ENCODE measurements at places on chromosomes 16 and 17.
A peak's percentile ranks its signal among the peaks of the same experiment; 100 is the strongest.

DNA sequence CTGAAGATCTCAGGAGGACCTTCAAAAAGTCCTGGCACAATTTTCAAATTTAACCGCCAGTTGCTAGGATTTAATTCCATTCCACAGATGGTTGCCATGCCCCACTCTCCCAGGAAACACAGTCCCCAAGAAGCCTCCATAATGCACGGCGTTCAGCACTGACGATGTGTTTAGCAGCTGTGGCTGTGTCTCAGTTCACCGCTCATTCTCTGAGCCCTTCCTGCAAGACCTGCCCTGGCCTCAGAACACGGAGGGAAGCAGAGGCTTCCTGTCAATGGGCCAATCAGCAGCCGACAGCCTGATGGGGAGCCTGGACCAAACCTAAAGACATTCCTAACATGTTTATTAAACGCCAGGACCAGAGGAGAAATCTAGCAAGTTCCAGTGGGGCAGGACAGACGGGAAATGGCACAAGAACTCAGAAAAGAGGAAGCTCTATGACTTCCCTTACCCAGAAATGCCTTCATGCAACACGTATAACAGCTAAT lies 4.9 kb downstream of the MYLK3 start:
- DNase-seq = no peak

- no peak for DNase-seq
These were observed 17.1 kb upstream of the PRKAR1A start for GRCh38 chr17:68495081-68495480.

DNA sequence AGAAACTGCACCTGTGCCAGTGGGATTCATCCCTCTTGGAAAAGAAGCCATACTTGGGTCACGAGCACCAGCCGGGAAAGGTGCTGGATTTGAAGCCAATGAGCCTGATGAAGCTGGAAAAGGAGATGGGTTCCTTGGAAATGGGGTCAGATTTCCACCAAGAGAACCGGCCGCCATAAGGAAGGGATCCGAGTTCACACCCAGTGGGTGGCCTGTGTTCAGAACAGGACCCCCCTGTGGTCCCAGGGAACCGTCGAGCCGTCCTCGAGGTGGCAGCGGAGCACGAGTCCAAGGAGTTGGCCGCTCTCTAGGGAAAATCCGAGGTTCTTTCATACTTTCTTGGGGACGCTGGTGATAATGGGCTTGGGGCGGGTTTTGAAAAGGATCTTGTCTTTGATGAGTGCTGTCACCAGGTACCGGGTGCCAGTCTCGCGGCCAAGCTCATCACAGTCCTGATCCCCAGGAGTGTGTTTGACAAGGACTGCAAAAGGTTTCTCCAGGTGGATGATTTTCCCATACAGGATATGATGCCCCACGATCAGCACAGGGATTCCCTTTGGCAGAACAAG lies 12.2 kb downstream of the CHTF8 start:
- no peak for DNase-seq

DNA sequence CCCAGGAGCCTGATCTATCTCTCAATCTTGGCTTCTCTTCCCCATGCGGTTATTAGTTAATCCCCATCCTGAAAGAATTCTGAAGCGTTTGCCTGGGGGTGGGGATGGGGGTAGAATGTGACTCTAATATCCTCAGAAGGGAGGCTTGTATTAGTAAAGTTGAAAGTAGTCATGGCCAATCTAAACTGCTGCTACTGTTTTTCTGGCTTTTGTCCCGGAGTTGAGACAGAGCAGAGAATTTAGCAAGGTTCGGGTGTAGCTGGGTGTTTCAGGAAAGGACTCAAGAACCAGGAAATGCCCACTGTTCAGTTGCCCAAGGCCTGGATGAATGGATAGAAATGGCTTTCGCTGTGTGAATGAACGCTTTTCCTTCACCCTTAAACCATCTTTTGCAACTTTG lies 17.6 kb upstream of the ITGAM start:
- DNase-seq = peak; percentile 16

DNA sequence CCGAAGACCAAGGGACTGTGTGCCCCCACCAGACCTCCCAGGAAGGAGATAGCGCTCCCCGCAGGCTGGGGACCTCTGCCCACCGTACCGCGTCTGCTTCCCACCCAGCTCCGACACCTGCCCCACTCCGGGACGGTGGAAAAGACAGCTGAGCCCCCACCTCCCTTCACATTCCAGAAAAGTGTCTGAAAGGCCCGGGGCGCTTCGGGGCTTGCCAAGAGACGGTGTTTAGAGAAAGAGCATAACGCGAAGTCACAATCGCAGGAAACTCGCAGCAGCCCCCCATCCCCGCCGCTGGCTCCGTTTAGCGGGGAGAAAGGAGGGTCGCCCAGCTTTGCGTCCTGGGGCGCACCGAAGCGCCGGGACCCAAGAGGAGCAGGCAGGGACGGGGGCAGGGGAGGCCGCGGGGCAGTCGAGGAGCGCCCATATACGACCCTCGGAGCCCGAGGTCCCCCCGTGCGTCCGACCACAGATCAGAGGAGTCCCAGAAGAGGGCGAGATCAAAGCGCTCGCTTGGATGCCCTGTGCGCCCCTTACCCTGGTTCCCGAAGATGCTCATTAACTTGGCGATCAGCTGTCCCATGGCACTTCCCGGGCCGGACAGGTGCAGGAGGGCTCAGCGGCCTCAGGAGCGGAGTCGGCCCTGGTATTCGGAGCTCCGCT lies 652 bp downstream of the ARL5C start:
- DNase-seq = no peak

DNA sequence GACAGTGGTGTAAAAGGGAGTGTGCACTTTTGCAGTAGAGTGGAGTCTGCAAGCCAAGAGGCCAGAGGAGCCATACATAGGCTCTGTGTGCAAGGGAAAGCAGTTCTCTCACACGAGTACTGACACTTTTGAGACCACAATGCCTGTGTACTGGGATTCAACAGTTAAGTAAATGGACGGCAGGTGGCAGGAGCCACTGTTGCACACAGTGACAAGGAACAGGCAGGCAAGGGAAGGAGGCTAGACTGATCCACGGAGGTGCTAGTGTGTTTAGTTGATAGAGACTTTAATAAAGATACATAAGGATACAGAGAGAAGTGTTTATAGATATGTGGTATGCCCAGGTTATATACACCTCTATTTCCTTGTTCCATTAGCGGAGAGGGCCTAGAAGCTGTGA lies 67.0 kb downstream of the MPRIP start:
- DNase-seq = no peak

DNA sequence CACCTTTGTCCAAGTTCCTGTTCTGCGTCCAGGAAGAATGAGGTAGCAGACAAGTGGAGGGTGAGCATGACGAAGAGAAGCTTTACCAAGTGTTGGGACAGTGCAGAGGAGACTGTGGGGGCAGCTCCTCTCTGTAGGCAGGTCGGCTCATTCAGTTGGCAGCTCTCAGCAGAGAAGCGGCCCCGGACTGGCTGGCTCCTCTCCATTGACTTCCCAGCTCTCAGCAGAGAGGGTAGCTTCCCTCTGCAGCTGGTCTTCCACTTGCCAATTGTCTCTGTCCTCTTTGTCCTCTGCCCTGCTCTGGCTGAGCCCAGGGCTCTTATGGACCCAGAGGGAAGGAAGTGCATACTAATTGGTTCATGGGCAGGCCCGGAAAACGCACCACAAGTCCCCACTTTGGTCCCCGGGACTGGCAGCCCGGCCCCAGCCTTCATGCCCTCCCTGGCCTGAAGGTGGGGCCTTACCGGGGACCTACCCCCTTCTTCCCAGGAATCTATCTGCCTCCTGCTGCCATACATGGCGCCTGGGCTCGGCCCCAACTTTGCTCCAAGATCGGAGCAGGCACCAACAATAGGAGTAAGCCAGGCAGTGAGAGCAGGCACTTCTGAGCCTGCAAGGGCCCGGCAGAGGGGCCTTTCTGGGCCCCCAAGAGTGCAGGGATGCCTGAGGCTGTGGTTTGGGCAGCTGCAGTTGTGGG lies 10.1 kb downstream of the KCTD5 start:
- DNase-seq = no peak

DNA sequence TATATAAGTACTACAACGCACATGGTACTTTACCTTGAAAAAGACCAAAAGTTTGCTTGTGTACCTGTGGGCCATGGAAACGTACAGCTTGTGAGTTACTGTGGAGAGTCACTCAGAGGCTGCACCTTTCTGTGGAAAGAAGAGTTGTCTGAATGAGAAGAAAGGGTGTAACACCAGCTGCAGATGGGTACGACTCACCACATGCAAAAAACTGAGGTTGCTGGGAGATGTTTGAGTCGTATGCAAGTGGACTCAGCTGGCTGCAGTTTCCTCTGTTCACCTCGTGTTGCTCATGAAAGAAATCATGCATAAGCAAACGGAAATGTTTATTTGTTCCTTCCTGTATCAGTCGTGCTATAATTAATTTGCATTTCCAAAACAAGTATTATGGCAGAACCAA lies 22.4 kb upstream of the DYNLRB2 start:
- peak; percentile 31 for DNase-seq

DNA sequence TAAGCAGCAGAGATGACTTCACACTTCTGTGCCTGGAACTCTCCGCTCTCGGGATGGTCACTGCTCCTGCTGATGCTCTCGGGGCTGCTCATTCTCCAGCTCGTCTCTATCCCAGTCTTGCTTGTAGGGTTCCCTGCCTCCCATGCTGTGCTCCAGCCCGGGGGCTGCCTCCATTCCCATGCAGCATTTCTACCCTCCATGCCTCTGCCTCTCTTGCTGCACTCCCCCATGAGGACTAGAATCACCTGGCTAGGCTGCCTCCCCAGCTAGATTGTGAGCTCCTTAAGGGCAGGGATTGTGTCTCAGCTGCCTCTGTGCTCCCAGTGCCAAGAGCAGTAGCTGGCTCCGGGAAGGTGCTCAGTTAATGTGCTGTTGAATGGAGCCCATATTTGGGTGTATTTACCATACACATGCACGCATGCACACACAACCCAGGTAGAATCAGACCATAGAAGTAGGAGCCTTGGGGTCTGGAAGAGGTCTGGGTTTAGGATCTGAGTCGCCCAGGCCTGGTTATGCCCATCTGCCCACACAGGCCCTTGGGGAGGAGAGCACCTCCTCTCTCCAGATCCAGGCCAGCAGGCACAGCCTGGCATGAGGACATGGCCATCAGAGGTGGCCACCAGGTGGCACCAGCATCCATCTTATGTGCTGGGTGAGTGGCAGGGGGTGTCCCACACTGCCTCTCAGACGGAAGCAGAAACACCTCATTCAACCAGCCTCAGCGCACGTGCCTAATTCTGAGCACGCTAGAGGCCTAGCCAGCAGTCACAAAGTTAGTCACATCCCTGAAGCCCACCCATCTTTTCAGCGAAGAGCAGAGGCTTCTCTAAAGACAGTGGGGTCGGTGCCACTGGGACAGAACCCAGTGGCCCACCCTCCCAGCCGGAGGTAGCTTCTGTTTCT lies 9.3 kb downstream of the GIT1 start:
- no peak for DNase-seq

- DNase-seq = no peak
These were observed at the start of gene HOXB8 for GRCh38 chr17:48615047-48615962. HOXB8 (minus strand) TSS chr17:48615292; CDS start chr17:48614704, 588 bp downstream.
